ENCODE measurements at places on chromosomes 11 and 22.
A peak's percentile ranks its signal among the peaks of the same experiment; 100 is the strongest.

DNA sequence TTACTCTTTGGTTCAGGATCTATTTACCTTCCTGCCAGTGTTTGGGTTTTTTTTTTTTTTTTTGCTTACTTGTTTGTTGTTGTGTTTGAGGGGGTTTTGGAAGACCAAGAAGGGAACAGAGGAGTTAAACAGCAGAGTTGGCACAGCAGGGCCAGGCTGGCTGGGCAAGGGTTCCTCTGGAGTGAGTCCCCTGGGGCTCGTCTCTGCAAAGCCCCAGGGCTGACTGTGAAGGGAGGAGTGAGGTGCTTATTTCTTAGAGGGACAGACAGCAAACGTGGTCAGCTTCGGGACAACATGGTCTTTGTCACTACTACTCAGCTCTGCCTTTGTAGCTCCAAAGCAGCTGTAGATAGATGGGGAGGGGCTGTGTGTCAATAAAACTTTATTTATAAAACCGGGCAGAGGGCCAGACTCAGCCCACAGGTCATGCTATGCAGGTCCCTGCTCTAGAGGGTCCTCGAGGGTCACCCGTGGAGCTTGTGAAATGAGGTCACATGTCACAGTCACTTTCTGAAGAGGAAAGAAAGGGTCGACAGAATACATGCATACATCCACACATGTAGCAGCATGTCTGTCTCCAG lies 1404.7 kb downstream of the BRD1 start:
- DNase-seq: no peak

DNA sequence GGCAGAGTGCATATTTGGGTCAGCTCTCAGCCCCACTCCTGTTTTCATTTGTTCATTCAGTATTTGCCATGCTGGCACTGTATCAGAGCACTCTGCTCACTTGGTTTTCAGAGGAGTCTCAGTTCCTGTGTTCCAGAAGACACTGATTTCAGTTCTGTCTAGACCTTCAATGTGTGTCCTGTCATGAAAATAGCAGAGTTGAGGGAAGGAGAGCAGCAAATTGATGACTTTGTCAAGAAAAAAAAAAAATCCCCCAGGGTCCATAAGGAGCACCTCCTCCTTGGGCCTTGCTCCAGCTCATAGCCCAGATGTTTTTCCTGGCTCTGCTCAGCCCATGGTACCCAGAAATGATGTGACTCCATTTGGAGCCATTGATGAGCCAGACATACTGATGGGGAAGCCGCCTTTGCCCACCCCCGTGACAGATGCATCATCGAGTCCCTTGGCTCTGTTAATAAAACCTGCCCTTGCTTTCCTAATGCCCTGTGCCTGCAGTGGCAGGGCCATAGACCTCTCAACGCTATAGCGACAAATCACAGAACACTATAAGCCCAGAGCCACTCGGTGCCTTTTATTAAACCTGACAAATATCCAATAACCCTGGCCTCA lies 107.0 kb downstream of the PKNOX2 start:
- DNase-seq: no peak

- no peak for DNase-seq
These were observed 473.8 kb upstream of the API5 start for GRCh38 chr11:42837994-42838393.

DNA sequence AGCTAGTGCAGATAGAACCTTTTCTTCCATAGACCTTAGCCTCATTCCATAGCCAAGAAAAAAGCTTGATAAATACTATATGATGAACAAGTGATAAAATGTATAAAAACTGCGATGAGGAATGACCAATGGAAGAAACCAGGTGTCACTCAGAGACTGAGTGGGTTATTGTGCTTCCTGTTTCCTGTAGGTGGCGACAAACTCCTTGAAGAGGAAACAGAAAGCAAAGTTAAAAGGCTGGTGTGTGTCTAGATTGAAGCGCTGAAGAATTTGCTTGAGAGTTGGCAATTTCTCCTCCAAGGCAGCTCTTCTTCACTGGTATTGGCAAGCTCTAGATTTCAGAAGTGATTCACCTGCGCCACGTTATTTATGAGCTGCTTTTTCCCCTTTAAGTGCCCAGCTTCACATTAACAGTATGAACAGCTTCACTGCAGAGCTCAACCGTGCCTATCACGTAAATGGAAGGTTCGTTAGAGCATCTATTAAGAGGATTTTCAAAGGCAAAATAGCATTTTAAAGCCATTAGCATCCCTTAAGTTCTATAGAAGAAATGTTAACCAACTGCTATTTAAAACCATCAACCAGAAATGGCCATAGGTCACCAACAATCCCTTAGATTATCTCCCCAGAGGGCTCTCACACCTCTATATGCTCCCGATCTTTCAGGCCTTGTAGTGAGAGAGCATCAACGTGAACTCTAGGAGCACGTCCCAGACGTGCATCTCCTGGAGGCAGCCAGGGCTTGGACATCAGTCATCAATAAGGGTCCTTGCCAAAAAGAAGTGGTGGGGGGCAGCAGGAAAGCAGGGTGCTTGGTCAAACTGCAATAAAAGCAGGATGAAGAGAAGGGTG lies 179.4 kb downstream of the CADM1 start:
- peak; percentile 15 for DNase-seq

- DNase-seq: no peak
These were observed 61.7 kb downstream of the FLI1 start for GRCh38 chr11:128755564-128755963.

GRCh38 chr11:112579282-112579681 lies 318.6 kb upstream of the PLET1 start:
- DNase-seq: no peak

GRCh38 chr22:45163099-45163450 lies 650 bp upstream of the NUP50 start:
- no peak for DNase-seq

DNA sequence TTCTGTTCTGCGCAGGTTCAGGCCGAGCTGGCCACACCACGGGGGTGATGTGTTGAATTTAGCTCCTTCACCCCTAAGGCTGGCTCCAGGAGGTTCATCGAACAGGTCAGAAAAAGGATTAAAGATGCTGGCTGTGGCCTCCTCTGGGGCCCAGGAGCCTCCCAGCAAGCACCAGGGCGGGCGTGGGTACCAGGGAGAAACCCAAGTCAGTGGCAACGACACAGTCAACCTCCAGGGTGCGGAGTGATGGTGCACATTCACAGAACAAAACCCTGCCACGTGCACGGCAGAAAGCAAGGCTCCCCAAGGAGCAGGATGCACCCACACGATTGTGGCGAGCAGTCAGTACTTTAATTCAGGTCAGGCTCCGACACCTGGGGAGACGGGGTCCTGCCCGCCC lies 10.8 kb downstream of the C11orf24 start:
- DNase-seq: no peak

DNA sequence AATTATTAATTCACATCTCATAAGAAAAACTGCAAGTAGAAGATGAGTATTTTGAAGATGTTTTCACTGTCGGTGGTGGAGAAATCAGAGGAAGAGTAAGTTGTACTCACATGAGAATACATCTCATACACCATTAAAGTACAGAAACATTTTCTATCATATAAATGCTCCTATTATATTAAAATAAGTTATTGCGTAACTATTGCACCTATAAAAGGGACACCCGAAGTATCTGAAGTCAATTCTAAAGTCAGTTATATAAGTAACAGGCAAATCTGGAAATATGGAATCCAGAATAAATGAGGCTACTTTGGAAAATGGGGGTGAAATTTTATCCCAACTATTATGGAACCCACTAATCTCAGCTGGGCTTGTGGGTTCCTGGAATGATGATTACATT lies 103.3 kb downstream of the FAM76B start:
- DNase-seq: no peak

- no peak for DNase-seq
These were observed 27.3 kb downstream of the BDNF start for GRCh38 chr11:27672836-27673464.

DNA sequence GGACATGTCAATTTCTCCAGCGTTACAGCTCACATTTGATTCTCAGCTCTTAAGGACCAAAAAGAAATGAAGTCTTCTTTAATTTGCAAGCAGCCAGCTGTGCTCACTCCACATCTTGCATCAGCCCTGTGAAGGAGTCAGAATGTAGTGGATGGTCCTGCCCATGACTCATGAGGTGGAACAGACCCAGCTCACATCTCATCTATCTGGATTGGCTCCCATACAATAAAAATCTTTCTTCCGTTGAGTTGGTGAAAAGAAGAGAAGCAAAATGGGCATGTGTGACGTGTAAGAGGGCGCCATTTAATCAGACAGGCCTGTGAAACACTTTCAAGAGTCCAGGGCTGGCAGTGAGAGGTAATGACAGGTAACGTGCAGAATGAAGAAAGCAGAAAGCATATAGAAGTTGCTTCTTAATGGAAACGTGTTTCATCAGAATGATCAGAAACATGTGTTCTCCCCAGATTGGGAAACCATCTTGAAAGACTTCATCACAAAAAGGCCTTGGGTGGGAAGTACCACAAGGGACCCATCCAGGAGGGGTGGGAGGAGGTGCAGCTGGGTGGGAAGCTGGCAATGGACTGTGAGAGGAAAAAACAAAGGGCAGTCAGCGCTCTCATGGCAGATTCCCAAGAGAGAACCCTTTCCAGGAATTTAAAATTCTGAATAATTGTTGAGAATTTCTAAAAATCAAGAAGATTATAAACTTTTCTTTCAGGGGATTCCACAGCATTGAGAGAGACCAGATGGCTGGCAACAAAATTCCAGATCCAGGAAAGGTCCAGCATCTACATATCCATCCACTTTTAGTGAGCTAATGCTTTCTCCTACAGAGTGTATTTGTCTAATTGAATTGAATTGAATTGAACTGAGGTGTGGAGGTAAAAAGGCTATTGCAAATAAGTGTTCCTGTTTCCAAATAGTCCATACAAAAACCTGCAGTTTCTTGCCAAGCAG lies 57.0 kb downstream of the ETS1 start:
- DNase-seq: no peak

DNA sequence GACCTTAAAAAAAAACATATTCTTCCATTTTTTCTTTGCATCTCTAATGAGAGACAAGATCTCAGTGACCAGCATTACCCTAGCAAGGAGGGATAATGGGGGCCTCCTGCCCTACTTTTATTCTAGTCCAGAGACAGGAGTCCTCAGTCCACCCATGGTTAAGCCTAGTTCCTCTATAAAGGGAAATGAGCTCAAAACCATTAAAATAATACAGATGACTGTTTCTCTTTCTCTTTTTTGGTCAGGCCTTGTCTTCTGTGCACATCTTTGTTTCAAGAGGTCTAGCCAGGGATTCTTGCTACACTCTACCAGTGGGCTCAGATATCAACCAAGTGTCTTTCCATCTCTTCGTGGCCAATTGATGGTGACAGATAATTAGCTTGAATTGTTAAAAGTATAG lies 73.1 kb downstream of the MPPED2 start:
- no peak for DNase-seq
